ENCODE measurements at places on chromosomes 6 and 20.
A peak's percentile ranks its signal among the peaks of the same experiment; 100 is the strongest.

- DNase-seq: no peak
Observed at GRCh38 chr6:70277470-70277869, 25.4 kb downstream of the COL9A1 start.

DNA sequence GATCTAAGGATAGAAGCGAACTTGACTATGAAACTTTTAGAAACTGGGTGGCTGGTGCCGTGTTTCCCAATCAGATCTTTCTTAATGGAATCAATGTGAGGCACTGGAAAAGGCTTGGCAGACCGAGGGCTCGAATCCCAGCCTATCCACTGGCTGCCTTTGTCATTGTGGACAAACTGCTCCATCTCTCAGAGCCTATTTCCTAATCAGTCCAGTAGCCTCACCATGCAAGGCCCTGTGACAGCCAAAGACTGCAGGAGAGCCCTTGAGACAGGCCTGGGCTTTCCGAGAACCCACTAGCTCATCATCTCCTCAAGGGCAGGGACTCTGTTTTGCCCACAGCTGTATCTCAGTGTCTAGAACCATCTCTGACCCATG is 43.4 kb downstream of the SPDEF start:
- DNase-seq: no peak

DNA sequence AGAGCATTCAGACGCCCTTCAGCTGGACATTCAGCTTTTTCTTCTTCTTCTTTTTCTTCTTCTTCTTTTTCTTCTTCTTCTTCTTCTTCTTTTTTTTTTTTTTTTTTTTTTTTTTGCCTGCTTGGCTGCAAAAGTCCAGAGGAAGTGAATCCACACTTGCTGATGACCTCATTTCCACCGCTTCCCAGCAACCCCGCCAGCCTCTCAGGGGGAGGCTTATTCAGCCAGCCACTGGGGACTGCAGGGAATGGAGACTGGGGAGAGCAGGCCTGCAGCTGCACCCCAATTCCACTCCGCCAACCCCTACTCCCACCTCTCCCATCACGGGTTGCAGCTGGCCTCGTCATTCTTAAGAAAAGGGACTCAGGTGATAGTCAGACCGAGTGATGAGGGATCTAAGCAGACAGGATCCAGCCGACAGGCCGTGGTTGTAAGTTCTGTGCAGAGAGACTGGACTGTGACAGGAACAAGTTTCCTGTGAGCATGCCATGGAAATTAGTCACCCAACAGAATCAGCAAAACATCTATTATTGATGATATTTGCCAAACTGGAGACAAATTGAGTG is 59.0 kb upstream of the QKI start:
- DNase-seq: no peak

DNA sequence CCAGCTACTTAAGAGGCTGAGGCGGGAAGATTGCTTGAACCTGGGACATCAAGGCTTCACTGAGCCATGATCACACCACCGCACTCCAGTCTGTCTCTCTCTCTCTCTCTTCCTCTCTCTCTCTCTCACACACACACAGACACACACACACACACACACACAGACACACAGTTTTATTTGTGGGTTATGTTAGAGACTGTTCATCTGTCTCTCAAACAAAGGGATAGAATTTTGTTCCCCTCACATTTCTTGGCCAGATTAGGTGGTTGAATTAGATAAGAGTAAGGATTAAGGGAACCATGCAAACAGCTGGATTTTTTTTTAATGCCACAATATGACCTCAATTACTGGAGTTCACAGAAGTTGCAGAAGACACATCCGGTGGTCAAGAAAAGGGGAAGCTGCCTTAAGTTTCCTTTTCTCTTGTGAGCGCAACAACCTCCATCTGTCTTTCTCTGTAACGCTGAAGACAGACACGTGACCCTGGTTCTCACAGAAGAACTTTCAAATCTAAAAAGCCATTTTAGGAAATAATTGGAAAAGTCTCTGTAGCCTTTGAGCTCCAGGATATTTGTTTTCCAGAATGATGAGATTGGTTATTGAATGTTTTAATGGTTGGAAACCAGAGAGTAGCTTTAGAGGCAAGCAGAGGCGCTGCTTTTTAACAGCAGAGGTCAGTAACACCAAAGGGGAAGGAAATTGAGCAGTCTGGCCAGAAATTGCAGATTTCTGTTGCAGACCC is 32.9 kb upstream of the LGSN start:
- no peak for DNase-seq

DNA sequence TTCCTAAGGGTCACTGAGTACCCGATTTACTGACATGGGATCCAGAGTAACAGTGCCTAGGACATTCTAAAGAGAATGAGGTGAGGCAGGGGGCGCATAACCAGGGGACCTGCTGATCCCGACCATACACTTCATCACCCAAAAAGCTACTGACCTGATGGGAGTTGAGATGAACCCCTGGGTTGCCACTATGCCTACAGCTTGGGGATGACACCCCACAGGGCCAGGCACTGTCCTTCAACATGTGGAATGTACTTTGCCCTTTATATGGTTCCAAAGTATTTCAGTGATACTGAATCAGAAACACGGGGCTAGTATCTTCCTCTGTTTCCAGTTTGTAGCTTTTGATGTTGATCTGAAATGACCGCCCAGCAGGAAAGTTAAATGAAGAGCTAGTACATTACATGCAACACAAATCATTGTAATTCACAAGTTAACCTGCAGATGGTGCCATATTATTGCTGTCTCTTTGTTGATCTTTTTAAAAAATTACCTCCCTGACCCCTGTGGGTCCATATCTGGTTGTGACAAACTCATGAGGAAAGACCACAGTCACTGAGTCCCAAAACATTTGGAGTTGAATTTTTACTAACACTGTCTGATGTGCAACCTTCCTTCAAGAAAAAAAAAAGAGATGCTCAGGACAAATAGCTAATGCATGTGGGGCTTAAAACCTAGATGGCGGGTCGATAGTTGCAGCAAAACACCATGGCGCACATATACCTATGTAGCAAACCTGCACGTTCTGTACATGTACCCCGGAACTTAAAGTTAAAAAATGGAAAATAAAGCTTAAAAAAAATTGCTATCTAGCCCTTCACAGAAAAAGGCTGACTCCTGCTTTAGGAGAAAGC is 42.7 kb upstream of the GCNT2 start:
- no peak for DNase-seq

GRCh38 chr6:114418304-114418972 is 75.6 kb upstream of the HS3ST5 start:
- no peak for DNase-seq

DNA sequence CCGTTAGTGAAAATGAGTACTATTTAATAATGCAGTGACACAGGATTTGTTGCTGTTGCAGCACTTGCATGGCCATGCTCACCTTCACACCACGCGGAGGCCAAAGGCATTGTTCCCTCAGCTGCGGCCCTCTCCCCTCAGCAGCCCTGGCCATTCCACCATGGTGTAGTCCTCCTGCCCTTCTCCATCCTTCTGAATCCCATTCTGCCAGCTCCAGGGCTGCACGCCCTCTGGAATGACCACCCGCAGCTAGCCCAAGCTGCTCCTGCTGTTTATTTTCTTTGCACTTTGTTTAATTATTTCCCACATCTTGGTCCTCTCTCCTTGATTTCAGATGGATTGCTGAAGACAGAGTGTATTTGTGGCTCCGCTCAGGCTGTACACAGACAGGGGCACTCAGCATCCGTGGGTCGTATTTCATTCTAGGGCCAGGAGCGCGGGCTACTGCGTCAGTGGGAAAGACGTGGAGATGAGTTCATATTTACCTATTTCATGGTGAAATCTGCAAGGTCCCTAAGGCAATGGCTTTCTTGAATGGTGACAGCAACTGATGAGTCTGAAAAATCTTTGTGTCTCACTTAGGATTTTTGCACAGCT is 81.4 kb upstream of the DUSP22 start:
- DNase-seq: no peak

DNA sequence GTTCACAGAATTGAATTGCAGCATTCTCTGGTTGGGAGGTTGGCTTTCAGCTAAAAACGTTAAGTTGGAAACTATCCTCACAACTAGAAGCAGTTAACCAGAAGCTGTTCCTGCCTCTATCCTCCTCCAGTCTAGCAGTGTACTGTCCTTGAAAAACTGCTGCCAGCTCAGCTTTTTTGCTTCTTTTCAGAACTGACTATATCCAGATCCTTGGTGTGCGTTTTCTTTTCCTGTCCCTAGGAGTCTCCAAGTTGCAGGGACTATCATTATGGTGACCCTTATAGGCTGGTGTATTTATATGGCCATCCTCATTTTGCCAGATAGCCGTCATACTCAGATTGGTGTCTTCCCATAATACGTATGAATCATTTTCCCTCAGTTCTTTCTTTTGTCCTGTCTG is 5.5 kb downstream of the ITCH start:
- no peak for DNase-seq

DNA sequence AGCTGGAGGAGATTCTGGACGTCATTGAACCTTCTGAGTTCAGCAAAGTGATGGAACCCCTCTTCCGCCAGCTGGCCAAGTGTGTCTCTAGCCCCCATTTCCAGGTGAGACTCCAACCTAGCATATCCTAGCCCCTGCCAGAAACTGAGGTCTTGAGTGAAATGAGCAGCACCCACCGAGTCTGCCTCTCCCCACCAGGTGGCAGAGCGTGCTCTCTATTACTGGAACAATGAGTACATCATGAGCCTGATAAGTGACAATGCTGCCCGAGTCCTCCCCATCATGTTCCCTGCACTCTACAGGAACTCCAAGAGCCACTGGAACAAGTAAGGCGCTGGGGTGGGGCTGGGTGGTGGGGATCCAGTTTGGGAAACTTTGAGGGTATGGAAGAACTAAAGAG is 4.6 kb downstream of the MEA1 start:
- peak; percentile 55 for DNase-seq

DNA sequence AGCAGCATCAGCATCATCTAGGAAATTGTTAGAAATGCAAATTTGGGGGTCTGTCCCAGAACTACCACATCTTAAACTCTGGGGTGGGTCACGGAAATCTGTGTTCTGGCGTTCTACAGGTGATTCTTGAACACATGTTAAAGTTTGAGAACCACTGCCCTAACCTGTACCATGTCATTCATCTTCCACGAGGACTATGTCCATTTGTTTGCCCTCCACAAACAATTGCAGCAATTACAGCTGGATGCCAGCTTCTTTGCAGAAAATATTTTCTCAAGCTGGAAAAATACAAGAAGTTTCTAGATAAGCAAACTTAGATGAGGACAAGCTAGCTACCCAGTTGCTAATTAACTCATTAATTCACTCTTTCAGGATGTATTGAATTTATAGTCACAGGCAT is 54.1 kb downstream of the MAFB start:
- no peak for DNase-seq

GRCh38 chr6:57207141-57207540 is 15.0 kb downstream of the RAB23 start:
- DNase-seq: no peak
